ENCODE measurements at places on chromosomes 11 and 22.

DNA sequence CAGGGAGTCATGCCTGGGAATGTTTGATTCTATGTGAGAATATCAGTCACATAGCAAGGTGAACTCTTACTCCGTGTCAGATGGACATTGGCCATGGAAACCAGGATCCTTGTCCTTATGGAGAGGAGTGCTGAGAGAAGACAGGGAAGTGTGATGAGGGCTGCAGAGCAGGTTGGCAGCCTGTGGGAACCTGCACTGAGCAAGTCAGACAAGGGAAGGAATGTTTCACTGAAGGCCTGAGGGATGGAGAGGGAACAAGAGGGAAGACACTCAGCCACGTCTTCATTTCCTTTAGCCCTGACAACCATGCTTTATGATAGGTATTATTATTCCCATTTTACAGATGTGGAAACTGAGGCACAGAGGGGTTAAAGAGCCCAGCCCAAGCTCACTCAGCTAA lies 38.4 kb upstream of the HORMAD2 start:
- DNase-seq, result no peak

DNA sequence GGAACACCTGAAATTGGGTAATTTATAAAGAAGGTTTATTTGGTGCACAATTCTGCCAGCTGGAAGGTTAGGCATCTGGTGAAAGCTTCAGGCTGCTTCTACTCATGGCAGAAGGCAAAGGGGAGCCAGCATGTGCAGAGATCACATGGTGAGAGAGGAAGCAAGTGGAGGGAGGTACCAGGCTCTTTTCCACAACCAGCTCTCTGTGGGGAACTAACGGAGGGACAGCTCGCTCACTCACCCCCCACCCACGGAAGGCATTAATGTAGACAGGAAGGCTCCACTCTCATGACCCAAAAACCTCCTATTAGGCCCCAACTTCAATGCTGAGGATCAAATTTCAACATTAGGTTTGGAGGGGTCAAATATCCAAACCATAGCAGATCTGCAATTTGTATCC lies 75.6 kb upstream of the ARHGAP32 start:
- no peak for DNase-seq

DNA sequence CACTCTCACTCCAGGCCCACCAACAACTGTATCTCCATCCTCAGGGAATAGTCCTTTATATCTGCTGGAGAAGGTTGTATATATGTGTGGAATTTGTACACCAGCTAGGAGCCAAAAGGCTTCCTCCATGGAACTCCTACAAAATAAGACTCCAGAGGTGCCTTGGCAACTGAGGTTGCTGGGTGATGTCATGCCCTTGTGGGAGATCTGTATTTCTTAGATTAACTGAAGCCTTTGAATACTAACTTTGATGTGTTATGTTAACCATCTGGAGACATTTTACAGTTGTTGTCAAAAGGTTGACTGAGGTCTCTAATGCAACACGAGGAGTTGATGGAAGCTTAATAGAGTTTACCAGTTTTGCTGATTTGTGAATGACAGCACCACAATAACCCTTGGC lies 139.5 kb upstream of the TTC12 start:
- DNase-seq, result no peak

GRCh38 chr22:22031183-22031945 lies 48.8 kb upstream of the TOP3B start:
- DNase-seq, result no peak

DNA sequence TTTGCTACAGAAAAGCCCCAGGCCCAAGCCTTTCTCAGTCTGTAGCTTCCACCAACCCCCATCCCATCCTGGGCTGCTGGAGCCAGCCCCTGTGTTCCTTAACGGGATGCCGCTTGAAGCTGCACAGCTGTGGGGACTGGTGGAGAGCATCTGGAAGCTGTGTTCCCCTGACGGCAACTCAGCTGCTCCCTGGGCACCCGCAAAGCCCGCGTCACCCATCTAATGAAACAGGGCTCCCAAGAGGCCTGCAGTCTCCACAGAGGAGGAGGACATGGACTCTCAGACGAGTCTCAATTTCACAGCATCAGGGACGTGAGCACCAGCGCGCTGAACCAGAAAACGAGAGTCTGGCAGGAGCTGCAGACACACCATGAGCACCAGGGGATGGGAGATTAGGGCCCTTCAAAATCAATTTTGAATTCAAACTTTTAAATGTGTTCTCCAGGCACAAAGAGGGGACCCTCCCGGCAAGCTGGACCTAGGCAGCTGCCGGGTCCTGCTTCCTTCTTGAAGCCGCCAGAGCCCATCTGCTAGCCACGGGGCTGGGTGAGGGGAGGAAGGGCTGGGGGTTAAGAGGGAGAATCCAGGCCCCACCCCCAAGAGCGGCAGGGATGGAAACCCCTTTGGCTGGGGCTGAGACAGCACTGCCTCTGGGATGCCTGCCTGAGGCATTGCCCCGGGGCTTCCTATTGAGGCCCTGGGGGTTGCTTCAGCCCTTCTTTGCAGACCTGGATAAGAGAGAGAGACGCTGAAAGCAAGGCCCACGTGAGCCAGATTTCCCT lies 21.0 kb downstream of the LMO1 start:
- no peak for DNase-seq

DNA sequence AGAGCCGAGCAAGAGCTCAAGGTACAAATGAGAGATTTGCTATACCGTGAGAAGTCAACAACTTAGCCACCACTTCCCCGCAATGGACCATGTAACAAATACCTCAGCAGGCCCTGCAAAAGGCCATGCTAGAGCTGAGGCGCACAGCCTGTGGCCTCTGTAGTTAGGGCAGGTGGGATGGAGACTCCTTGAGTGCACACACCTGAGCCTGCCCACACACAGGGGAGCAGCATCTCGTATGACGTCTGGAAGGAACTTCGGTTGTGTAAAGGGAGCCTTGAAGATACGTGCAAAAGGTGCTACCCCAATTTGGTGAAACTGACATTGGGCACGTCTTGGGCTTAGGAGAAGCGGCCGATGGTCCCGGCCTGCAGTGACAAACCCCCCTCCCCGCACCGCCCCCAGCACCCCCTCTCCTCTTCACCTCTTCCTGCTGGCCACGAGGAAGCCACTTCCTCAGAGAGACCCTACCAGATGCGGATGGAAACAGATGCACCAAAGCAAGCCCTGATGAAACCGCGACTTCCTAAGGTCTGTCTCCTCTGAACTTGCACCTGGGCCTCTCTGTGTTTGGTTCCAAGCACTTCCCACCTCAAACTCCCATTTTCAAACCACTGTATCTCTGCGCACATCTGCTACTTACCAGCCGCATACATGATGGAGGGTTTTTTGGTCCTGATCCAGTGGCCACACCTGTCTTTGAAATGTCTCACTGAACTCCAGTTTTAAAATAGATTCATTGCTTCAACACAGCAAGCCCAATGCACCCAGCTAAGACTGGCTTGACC lies 10.6 kb downstream of the CDPF1 start:
- DNase-seq, result no peak

- no peak for DNase-seq
Measured at GRCh38 chr11:78100261-78100660, 20.6 kb upstream of the NDUFC2 start.

DNA sequence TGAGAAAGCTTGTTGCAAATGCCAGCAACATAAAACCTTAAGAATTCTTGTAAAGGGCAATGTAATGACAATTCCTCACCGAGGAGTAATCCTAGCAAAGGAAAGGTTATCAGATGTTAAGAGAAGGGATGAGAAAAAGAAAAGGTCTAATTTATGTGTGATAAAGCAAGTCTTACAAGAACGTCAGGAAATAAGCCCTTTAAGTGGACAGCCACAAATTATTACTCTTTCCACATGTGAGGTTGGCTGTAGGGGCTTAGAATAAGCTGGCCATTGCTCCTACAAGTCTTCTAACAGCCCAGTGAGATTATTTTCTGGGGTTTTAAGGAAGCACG lies 9.3 kb downstream of the LAYN start:
- DNase-seq, result no peak
